Smooth muscle cell of the brain vasculature (primary cell): ENCODE measurements at places on chromosomes 11 and 22.

- no peak for DNase-seq
Measured at GRCh38 chr11:12137005-12137690, 26.8 kb downstream of the MICAL2 start.

GRCh38 chr11:58024601-58025091 lies 965 bp downstream of the OR9Q1 start:
- no peak for DNase-seq

DNA sequence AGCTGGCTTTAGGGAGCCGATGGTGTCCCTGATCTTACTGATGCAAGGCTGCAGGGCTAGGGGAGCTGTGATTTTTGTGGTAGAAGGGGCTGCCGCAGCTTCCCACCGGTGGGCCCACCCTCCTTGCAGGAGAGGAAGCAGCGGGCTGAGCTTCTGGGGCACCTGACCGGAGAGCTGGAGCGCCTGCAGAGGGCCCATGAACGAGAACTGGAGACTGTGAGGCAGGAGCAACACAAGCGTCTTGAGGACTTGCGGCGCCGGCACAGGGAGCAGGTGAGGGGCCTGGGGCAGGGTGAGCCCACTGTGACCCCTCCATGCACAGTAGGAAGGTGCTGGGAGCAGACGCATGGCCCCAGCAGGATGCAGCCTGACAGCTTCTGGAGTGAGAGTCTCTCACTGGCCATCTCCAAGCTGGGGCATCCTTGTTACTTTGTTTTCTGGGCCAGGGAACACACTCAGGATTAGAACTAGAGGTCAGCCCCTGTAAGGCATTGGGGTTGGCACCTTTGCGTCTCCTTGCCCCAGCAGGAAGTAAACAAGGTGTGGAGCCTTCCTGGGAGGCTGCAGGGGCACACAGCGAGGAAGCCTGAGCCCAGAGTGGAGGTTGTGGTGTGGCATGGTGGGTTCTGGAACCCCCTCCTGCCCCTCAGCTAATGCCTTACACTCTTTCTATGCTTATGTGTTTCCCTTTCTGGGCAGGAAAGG lies 66.7 kb downstream of the CEP164 start:
- DNase-seq: no peak

GRCh38 chr11:65585396-65586246 lies 9.8 kb downstream of the EHBP1L1 start:
- no peak for DNase-seq
